Karpas-422 (cell line): ENCODE measurements at places on chromosomes 13 and 19. TPM values are rescaled to one million over a fixed set of nuclear protein-coding genes. Genes with fewer than 3 reads are reported as not detected.

DNA sequence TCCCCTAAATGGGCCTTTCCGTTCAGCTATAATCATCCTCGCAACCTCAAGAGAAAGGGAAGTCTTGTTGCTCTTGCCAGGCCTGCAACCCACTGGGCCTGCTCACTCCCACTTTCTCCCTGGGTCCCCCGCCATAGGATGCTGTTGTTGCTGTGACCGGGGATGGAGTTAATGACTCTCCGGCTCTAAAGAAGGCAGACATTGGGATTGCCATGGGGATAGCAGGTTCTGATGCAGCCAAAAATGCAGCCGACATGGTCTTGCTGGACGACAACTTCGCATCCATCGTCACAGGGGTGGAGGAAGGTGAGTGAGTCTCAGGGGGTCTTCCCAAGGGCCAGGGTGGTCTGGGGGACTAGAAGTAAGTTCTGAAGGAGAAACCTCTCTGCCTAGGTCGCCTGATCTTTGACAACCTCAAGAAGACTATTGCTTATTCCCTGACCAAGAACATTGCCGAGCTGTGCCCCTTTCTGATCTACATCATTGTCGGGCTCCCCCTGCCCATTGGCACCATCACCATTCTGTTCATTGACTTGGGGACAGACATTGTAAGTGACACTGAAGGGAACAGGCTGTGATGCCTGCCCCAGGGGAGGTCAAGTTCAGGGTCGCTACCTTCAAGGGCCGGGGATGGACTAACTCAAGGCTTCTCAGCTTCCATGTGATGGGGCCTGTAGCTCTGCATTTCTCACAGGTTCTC, 26.8 kb downstream of the ATP12A start:
- no peak for DNase-seq

Gene EMC10
- 63.7 and 93.4 TPM in 2 replicates for total RNA-seq

GRCh38 chr13:97539651-97540610, 106.0 kb downstream of the RAP2A start:
- DNase-seq, result no peak

DNA sequence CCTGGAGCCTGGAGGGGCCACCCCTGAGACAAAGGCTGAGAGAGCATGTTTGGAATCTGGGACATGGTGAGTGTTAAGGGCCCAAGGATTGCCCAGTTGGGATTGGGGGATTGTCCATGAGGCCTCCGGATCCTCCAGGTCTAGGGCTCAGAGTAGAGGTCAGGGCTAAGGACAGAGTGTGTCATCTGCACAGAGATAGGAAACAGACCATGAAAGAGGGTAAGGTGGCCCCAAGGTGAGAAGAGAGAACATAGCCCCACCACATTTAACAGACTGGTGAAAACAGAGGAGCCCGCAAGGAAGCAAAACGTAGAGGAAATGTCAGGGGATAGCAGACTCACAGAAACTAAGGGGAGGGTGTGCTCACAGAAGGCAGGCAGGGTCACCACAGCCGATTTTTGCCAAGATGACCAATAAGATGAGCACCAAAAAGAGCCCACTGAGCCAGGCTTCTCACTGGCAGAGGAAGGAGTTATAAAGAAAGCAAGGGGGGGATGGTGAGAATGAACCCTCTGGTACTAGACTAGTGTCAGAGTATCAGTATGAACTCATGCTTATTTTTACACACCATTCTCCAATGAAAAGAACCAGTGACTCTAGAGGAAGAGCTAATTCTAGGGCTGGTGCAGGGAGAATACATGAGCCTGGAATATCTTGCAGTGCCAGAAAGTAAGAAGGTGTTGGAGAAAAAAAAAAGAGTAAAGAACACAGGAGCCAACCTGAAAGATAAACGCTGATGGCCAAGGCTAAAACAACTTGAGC, 17.5 kb downstream of the DYRK1B start:
- DNase-seq, result no peak

DNA sequence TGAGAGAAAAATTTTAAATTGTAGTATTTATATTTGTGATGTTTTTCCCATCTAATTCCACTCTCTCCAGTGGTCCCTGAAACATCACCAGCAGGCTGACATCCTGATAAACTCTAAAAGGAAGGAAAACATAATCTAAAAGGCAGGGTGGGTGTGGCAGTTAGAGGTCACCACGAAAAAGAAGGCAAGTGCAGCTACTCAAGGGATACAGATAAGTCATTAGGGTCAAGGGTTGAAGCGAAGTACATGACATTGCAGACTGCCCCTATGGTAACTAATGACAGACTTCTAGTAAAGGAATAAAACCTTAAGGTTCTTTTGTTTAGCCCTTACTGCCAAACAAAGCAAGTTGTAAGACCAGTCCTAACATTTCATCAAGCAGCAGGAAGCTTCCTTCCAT, 6.0 kb upstream of the NEK3 start:
- DNase-seq, result no peak

Gene CGB1
- not detected in 2 replicates for total RNA-seq

Gene ZNF625
- 3.9 and 9.7 TPM in 2 replicates for total RNA-seq

GRCh38 chr19:4587527-4587926, 28.0 kb upstream of the SEMA6B start:
- DNase-seq, result no peak

DNA sequence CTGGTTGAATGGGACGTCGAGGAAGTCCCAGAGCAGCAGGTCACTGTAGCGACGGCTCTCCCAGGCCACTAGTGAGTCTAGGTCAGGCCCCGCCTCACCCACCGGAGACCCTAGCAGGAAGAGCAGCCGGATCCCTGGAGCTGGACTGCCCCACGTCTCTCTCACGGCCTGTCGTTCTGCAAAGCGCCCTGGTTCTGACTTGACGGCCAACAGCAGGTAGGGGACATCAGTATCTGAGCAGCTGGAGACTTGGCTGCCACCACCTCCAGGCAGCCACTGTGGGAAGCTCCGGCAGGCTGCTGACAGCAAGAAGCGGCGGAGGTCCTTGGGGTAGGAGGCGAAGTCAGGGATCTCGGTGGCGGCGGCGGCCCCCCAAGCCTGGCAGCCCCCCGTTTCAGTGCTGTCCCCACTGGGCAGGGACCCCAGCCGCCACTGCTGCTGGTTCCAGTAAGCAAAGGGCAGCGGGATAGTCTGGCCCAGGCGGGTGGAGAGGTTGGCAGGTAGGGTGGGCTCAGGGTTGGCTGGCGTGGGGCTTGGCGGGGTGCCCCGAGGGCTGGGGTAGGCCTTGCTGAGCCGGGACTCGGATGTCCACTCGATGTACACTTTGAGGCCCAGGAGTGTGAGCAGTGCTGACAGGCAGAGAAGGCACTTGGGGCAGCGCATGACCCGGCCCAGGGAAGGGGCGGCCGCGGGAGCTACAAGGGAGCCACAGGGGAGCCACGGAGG, 895 bp downstream of the B3GNT8 start:
- DNase-seq, result peak; percentile 31

- no peak for DNase-seq
Observed at GRCh38 chr13:111322001-111322915, 1.8 kb downstream of the TEX29 start.

- DNase-seq, result no peak
Observed at GRCh38 chr13:19908350-19908986, 45.0 kb upstream of the ZMYM5 start.

GRCh38 chr19:517721-518597, 10.7 kb downstream of the TPGS1 start:
- DNase-seq, result no peak

GRCh38 chr13:30898070-30898469, 8.0 kb upstream of the MEDAG start:
- DNase-seq, result no peak

DNA sequence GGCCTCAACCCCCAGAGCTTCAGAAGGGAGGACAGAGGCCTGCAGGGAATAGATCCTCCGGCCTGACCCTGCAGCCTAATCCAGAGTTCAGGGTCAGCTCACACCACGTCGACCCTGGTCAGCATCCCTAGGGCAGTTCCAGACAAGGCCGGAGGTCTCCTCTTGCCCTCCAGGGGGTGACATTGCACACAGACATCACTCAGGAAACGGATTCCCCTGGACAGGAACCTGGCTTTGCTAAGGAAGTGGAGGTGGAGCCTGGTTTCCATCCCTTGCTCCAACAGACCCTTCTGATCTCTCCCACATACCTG, 969 bp upstream of the CEACAM5 start:
- DNase-seq, result no peak

DNA sequence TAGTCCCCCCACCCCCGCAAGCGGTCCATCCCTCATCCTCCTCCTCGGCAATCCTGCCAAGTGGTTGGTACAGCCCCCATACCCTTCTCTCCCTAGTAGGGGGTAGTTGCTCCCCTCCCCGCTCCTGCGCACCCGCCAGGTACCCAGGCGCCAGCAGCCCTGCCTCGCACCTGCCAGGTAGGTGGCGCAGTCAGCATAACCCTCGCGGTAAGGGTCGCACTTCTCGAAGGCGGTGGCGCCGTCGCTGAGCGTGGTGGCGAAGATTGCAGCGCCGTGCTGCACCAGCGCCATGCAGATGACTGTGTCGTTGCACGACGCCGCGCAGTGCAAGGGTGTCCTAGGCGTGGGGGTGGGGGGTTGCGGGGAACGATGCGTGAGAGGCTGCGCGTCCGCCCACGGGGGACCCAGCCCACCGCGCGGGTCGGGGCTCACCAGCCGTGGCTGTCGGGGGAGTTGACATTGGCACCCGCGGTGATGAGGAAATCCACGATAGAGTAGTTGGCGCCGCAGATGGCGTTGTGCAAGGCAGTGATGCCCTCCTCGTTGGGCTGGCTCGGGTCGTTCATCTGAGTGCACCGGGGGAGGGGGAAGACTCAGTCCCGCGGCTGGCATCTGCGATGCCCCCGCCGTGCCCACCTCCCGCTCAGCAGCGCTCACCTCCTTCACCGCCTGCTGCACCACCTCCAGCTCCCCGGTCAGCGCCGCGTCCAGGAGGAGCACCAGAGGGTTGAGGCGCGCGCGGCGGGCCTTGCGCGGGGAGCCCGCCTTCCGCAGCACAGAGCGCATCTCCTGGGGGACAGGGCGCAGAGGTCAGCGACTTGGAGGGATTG, 15.2 kb upstream of the ERCC2 start:
- DNase-seq, result no peak

Gene MBD3L3
- total RNA-seq, result not detected in 2 replicates

- DNase-seq, result no peak
Observed at GRCh38 chr13:34750078-34750931, 191.8 kb upstream of the NBEA start.

GRCh38 chr19:52689843-52690368, 44.9 kb downstream of the ZNF611 start:
- peak; percentile 77 for DNase-seq

GRCh38 chr19:57947088-57947418, 453 bp downstream of the ZNF256 start:
- DNase-seq, result no peak

GRCh38 chr13:89518289-89519077, 1829.0 kb upstream of the MIR17HG start:
- DNase-seq, result no peak

Gene BIVM
- total RNA-seq, result not detected in 2 replicates
